Activated CD4-positive, alpha-beta memory T cell treated with anti-CD3 and anti-CD28 coated beads, Interleukin-2, amount 10 ng/mL, durations not matched to agents 7 days and 5 days (primary cell): ENCODE measurements at places on chromosomes 12 and 14. TPM values are rescaled to one million over a fixed set of nuclear protein-coding genes. Genes with fewer than 3 reads are reported as not detected.

GRCh38 chr14:106185837-106186233, 659.5 kb downstream of the TMEM121 start:
- no peak overlapping the region for H3K4me3 ChIP-seq
- peak; percentile 78 for DNase-seq
- no peaks in the 10 kb centered on the region for H3K36me3 ChIP-seq

IGF1 gene
- 0.48 TPM for total RNA-seq

KCNH3 gene
- total RNA-seq, result 0.90 TPM

GRCh38 chr12:84270470-84271140, 642.0 kb downstream of the SLC6A15 start:
- H3K4me1 ChIP-seq, result no peaks in the 10 kb centered on the region
- H3K27me3 ChIP-seq, result no peaks in the 10 kb centered on the region
- no peak for DNase-seq

GRCh38 chr14:104845033-104845666, 19.9 kb upstream of the CEP170B start:
- H3K4me1 ChIP-seq, result no peaks in the 10 kb centered on the region
- H3K27me3 ChIP-seq, result peaks cover 57% of the 10 kb centered on the region
- H3K27ac ChIP-seq, result no peak overlapping the region
- no peak for DNase-seq
- H3K4me3 ChIP-seq, result no peak overlapping the region

CMA1 gene
- total RNA-seq, result not detected

DNA sequence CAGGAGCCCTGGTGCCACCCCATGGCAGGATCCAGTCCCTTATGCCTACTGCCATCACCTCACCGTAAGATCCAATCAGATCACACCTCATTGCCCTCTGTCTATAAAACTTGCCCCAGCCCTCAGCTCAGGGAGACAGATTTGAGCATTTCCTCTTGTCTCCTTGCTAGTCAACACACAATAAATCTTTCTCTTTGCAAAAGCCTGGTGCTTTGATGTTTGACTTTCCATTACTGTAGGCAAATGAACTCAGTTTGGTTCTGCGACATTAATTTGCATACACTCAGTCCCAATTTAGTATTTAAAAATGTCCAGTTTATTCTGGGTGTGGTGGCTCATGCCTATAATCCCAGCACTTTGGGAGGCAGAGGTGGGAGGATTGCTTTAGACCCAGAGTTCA, 188.4 kb downstream of the AEBP2 start:
- H3K4me3 ChIP-seq, result no peak overlapping the region
- no peak for DNase-seq
- H3K4me1 ChIP-seq, result no peaks in the 10 kb centered on the region
- no peaks in the 10 kb centered on the region for H3K27me3 ChIP-seq
- no peaks in the 10 kb centered on the region for H3K36me3 ChIP-seq
- no peak overlapping the region for H3K27ac ChIP-seq

CLEC2D gene
- 446 TPM for total RNA-seq
